NCI-H1417 (cell line): ENCODE measurements at places on chromosomes 12 and 14.

DNA sequence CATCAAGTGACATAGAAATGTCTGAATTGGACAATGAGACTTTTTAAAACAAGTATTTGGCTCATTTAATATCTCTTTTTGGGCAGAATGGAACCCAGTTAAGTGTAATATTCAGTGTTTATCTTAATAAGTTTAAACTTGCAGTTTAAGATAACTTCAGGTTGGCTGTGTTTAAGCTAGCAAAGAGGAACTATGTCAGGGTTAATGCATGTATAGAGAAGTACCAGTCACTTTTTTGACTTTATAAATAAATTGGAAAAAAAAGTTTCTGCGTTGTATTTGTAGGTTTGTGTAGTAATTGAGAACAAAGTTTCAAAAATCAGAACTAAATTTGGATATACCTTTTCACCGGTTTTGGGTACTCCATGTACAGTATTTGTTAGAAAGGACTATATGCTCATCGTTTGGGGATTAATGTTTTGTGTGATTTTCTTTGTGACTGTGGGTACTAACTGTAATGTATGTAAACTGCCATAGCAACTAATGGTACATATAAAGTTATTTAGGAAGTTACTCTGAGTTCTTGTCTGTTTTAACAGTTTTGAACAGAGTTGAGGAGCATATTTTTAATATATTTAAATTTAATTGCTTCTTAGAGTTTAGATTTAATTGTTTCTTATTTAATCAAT, 4.5 kb downstream of the HMGA2 start:
- no peak for DNase-seq

- no peak for DNase-seq
Observed at GRCh38 chr12:100433701-100434100, 40.0 kb upstream of the NR1H4 start.

DNA sequence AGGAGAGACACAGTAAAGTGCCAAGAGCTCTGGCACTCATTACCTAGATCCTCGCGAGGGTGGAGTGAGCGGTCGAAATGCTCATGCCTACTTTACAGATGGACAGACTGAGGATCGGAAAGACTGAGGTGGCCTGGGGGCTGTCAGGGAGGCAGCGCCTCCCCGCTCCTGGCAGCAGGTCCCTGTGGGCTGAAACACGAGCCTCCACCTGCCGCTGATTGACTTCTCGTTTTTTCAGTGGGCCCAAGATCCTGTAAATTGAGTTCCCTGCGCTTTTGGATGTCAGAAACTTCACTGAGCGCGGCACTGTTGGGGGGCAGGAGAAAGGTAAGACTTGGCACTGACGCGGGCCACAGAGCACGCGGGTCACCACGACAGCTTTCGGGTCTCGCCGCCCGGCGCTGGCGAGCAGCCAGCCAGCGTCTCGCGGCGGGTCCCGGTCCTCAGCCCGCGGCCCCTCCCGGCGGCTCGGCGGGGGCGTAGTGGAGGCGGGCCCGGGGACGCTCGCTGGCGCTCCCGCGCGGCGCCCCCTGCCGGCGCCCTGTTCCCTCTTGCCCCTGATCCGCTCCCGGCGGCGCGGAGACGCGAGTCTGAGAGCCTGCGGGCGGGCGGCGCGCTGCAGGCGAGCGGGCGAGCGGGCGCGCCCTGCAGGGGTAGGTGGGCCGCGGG, 552 bp upstream of the SCN8A start:
- DNase-seq = peak; percentile 94

- DNase-seq = no peak
Observed at GRCh38 chr14:61566537-61567225, 128.6 kb upstream of the HIF1A start.

- DNase-seq = no peak
Observed at GRCh38 chr14:35331605-35332516, 39.7 kb downstream of the PSMA6 start.

DNA sequence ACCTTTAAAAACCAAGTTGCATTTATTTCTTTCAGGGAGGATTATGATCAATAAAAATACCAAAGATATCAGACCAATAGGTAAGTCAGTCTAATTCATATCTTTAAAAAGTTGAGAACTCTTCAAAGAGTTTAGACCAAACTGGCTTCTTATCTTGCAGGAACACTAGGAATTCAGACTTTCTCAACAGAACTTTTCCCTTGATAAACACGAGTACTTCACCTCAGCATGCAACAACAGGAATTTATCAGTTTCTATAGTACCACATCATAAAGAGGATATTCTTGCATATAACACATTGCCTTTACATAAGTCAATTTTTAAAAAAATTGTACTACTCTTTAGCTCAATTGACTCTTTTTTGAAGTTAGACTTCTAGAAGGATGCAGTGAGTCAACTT, 68.2 kb downstream of the DNAI7 start:
- no peak for DNase-seq

DNA sequence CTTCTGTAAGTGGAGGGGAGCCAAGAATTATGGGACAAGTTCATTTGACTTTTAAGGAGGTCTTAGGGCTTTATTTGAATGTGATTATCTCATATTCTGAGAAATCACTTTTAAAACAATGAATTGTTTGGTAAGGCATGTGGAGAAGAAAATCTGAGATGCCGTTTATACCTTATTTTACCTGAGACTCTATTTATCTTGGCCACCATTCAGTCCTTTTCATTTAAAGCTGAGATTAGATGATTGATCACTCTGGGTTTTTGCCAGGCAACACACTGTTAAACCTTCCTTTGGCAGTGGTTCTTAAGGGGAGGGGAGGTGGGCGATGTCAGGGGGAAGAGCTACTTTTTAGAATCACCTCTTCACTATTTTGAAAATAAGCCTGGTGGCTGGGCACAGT, 11.4 kb downstream of the CAND1 start:
- DNase-seq = no peak

GRCh38 chr12:139585-139984, 73.0 kb downstream of the IQSEC3 start:
- DNase-seq = peak; percentile 64
